Hematopoietic multipotent progenitor cell treated with erythropoietin and hydrocortisone succinate and interleukin-3 and kit ligand, for 8 days (in vitro differentiated cells): ENCODE measurements at places on chromosomes 4 and X.

DNA sequence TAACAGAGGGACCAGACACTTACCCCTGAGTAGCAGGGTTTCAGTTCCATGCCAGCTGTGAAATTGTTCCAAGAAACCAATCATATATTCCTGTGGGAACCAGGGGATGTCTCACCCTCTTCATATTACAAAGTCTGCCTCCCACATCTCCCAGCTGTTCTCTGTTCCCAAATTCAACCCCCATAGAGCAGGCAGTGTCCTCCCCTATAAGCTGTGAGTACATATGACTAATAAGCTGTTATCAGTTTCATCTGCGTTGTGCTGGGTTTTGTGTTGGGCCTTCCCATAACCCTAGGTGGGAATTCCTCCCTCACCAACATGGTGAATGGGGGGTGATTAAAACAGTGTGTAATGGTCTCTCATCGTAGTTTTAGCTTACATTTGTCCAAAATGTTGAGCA is 41.0 kb downstream of the CEP44 start:
- no peak for DNase-seq

GRCh38 chr4:126697748-126698147 is 935.0 kb upstream of the INTU start:
- DNase-seq = no peak

DNA sequence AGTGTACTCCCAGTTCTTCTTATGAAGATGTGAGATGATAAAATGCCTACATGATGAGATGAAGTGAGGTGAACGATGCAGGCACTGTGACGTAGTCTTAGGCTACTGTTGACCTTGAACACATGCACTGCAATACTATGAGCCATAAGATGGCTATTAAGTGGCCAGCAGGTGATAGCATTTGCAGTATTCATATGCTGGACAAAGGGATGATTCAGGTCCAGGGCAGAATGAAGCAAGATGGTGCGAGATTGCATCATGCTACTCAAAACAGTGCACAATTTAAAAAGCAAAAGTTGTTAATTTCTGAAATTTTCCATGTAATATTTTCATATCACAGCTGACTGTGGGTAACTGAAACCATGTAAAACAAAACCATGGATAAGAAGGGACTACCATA is 781.4 kb downstream of the PCDH18 start:
- DNase-seq = no peak

- DNase-seq = no peak
Observed at GRCh38 chrX:49257846-49258748, 6.4 kb downstream of the FOXP3 start.

- DNase-seq = no peak
Observed at GRCh38 chr4:151993521-151993920, 232.7 kb upstream of the GATB start.

DNA sequence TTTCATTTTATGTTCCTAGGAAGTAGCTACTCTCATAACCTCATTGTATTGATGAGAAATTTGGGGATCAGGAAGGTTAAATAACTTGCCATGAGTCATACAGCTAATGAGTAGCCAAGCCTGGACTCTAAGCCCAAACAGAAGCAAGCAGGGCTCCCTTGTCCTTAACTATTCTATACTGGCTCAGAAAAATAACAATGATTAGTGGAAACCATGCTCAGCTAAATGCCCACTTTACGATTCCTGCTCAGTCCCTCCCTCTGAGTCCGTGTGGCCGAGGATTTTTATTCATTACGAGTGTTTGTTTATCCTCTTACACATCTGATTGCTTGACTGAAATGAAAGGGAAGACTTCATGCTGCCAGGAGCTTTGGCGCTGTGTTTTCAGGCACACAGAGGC is 100.9 kb downstream of the SLC34A2 start:
- no peak for DNase-seq

GRCh38 chr4:24404281-24404680 is 180.1 kb downstream of the DHX15 start:
- no peak for DNase-seq

DNA sequence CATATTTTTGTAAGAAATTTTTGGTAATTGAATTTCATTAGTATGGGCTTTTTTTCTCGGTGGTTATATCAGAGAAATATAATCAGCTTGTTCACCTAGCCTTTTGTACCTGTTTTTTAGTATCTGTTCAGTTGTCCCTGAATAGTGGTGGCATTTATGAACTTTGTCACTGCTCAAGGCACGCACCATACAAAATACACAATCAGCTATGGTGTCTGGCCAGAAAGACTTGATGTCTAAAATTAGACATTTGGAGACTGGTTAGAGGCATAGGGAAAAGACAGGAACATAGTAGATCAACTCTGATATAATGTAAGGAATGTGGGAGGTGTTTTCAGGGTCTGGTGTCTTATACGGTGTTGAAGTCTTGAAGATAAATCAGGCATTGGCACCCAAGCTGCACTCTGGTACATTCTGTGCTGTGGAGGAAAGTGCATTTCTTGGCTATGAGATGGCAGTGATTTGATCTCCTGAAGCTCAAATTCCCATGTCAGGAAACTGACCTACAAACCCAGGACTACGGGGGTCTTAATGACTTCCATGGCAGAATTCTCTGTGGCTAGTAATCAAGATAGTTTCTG is 3.6 kb downstream of the ART3 start:
- DNase-seq = no peak

- DNase-seq = no peak
Observed at GRCh38 chr4:13905543-13905942, 278.0 kb upstream of the BOD1L1 start.

DNA sequence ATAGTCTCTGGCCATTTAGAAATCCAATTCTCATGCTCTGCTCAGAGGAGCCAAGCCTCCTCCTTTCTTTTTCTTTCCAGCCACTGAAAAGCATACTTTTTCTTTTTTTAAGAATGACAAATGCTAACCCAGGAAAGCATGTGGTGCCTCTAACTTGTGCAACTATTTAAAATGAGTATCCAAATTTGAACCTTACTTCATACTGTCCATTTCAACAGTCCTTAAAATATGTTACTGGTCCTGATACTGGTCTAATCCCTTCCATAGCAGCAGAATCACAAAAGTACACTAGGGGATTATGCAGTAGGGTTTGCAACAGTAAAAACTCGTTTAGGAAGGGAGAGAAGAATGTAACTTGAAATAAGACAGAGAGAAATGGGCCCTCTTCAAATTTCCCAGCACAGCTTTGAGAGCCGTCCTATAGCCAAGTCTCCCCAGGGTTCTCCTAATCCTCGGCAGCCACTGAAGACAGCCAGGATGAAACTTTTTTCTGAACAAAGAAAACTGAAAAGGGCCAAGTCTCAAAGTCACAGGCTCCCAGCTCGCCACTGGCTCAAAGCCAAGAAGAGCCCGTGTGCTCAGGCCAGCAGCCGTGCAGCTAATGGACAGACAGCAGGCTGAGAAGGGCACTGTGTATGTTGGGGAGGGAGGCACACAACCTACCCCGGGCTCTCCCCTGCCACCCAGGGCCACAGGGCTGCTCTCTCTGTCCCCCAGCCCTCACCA is 39.5 kb downstream of the GPC4 start:
- no peak for DNase-seq

DNA sequence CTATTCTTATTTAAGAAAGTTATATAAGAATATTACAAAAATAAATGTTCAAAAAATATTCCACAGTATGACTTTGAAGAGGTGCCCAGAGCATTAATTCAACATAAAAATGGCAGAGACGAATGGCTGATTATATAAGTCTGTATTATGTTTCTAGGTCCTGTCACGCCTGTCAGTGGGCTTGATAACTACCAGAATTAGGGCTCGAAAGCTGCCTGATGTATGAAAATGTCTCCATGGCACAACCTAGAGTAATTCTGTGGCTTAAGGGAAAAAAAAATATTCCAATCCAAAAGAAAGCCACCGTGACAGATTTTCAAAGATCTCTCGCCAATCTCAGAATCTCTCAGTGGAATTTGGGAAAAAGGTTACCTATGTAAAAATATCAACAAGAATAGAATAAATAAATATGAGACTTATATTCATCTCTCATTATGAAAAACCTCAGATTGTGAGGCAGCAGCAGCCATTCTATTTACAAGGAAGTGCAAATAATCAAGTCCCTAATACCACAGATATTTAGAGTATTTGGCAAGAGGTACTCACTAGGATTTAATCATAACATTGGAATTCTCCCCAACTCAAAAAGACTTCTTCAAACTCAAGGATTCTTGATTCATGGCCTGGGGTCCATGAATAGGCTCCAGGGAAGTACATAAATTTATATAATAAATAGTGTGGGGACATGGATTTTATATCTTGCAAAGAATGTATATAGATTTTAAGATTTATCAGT is 489.1 kb upstream of the INTU start:
- no peak for DNase-seq

- no peak for DNase-seq
Observed at GRCh38 chrX:72141372-72142004, 9.8 kb upstream of the RTL5 start.

GRCh38 chr4:108255203-108255747 is 86.5 kb upstream of the LEF1 start:
- no peak for DNase-seq

- no peak for DNase-seq
Observed at GRCh38 chrX:153573984-153574383, 25.0 kb downstream of the CCNQ start.

GRCh38 chr4:11624370-11624769 is 195.7 kb upstream of the HS3ST1 start:
- DNase-seq = no peak

- DNase-seq = no peak
Observed at GRCh38 chr4:177960566-177960965, 518.3 kb upstream of the AGA start.

- DNase-seq = no peak
Observed at GRCh38 chr4:146371812-146372211, 149.9 kb downstream of the SLC10A7 start.

GRCh38 chr4:9936129-9936644 is 85.1 kb downstream of the SLC2A9 start:
- DNase-seq = peak; percentile 52

GRCh38 chrX:35150052-35150451 is 207.5 kb downstream of the FAM47B start:
- DNase-seq = no peak

DNA sequence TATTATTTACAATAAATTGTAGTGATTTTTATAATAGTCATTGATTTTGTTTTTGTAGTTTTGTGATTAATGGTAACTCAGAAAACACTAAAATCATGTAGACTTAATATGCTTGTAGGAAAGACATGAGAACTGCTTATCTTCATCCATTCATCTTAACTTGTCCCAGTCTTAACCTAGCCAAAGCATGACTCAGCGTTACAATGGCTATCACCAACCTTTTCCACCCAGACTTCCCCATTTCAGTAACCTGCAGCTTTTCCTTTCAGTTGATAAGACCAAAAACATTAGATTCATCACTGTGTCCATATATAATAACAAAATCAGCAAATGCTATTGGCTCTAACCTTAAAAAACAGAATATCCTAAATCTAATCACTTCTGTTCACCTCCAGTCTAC is 106.2 kb upstream of the KLF8 start:
- DNase-seq = peak; percentile 2

- no peak for DNase-seq
Observed at GRCh38 chr4:4704267-4704666, 155.2 kb upstream of the MSX1 start.

DNA sequence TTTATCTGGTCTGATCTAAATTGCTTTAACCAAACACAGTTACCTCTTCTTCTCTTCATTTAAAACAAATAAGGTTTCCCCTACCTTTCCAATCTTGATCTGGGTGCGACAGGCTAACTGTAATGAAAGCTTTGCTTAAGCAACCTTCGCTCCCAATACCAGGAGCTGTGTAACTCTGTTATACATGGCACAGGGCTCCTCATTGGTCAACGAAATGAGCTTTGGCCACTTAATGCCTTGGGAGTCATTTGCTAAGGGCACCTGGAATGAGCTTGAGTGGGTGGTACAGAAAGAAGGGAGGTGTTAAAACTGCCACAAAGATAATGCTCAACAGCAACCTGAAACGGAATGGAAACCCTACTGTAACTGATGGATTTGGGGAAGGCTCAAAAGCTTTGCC is 140.5 kb downstream of the CHRNA9 start:
- DNase-seq = no peak

GRCh38 chr4:76011700-76012387 is 4.5 kb upstream of the CXCL9 start:
- DNase-seq = no peak

DNA sequence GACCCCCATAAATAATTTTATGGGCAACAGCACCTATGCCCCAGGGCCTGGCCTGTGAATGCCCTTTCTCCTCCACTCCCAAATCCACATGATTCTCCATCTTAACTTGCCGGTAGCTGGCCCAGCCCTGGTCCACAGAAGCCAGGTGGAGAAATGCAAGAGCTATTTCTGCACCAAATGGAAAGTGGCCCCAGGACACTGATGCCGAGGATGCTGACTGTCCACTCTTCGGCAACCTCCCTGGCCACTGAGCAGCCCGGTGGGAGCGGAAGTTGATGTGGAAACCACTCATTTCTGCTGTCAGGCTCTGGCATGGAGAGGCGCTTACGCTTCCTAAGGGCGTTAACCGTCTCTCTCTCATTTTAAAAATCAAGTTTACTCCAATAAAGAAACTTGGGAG is 58.8 kb downstream of the JAKMIP1 start:
- no peak for DNase-seq

GRCh38 chr4:122739174-122739573 is 6.7 kb downstream of the BBS12 start:
- no peak for DNase-seq

- DNase-seq = no peak
Observed at GRCh38 chr4:36011381-36011780, 232.9 kb downstream of the ARAP2 start.

- DNase-seq = no peak
Observed at GRCh38 chrX:148070504-148070877, 89.4 kb downstream of the FMR1NB start.

DNA sequence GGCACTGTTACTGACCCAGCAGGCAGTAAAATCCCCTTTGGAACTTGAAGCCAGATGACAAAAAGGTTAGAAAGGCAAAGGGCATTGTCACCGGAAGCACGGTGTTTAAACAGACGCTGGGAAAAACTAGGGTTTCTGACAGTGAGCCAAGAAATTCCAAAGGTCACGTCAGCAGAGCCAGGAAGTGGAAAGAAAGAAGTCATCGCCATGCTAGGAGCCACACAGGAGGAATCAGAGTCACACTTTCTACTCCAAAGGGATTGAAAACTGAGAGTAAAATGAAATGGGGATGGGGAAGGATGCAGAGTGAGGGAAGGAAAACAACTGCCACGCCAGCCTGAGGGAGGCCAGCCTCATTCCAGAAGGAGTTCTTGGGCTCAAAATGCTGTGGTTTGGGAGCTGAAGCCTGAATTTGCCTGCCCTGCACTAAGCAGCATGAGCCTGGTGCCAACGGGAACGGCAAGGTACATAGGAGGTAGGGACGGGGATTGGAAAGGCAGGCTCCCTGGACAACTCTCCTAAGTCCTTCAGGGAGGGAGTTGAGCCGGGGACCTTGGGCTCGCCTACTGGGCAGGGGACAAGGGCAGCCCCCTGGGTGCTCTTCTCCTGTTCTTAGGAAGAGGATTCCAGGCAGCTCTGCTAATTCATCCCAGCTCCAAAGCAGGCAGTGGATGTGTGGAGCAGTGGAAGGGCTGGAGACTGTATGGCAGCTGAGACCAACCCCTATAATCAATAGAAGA is 66.8 kb downstream of the SOWAHB start:
- no peak for DNase-seq

- no peak for DNase-seq
Observed at GRCh38 chr4:75345423-75345822, 168.8 kb downstream of the RCHY1 start.

- DNase-seq = peak; percentile 79
Observed at GRCh38 chr4:109576462-109576861, 16.4 kb downstream of the MCUB start.
